Cerebellar cortex (tissue), 1 donor: ENCODE measurements at places on chromosomes 5 and 9.

- DNase-seq = peak; percentile 92
Measured at GRCh38 chr9:126674365-126675146, 60.8 kb downstream of the LMX1B start.

DNA sequence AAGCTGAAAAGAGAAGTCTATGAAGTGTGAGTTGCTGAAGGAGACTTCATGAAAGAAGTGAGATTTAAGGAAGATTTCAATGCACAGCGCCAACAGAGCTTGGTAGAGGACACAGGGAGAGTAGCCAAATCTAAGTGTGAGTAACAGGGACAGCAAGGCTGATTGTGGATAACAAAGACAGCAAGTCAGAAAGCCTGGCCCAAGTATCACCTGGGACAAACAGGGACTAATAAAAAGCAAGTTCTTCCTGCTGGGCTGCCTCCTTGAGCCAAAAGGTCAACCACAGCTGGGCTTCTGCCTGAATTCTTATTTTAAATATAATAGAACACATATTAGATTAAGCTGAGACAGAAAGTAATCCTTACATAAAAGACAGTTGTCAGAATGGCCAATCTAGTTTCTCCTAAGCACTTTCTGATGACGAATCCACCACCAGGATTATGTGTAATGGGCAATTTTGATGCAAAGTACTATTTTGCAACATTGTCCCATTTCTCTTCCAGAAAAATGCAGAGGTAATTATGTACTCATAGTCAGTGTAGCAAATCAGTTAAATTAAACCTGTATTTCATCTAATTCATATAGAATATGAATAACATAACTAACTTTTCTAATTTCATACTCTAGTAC lies 73.8 kb downstream of the MAPKAP1 start:
- no peak for DNase-seq

- no peak for DNase-seq
Measured at GRCh38 chr9:26334706-26335105, 557.9 kb downstream of the CAAP1 start.

- DNase-seq = peak; percentile 48
Measured at GRCh38 chr5:140175367-140176030, 511 bp downstream of the CYSTM1 start.

DNA sequence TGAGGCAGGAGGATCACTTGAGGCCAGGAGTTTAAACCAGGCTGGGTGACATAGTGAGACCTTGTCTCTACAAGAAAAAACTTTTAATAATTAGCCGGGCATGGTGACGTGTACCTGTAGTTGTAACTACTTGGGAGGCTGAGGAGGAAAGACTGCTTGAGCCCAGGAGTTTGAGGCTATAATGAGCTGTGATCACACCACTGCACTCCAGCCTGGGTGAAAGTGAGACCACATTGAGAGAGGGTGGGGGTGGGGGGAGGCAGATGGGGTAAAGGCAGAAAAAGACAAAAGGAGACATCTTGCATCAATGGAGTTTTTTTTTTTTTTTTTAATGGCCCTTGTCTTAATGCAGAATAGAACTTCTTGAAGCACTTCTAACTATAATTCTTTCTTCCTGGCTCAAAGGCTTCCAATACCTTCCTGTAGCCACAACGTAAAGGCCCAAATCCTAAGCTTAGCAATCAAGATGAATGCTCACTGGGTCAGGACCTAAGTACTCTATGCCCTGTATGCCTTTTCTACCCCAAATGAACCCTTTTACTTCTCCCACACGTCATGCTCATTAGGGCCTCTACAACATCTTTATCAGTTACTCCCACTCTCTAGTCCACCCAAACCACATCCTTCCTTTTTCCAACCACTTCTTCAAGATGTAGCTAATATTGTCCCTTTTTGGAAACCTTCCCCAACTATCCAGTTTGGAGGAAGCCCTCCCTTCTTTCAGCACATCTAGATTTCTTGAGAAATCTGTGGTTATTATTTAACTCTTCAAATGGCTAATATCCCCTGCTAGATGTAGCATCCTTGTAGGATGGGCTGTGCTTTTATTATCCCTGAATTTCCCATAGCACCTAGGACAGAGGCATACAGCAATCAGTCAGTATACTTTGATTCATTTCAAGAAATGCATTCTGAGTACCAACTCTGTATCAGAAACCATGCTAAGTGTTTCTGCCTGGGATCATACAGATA lies 40.8 kb downstream of the CSF2 start:
- DNase-seq = no peak

DNA sequence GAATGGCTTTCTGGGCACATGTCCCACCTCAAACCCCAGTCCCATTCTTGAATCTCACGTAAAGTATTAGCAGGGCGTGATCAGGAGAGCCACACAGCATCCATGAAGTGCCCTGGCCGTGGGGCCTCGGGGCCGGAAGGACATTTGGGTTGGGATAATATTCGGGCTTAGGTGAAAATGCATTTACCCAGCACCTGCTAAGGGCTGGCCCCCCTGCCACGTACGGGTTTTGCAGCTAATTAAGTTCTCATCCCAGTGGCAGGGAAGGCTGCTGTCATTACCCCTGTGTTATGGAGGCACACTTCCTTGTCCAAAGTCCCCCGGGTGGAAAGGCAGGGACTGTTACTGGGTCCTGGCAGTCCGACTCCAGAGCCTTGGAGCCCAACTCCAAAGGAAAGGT lies 29.0 kb downstream of the ROPN1L start:
- DNase-seq = no peak

- DNase-seq = no peak
Measured at GRCh38 chr5:149747141-149747832, 17.2 kb downstream of the PPARGC1B start.

- DNase-seq = no peak
Measured at GRCh38 chr5:131328536-131329285, 64.9 kb downstream of the CDC42SE2 start.

- DNase-seq = no peak
Measured at GRCh38 chr9:73719660-73720059, 568.0 kb downstream of the ANXA1 start.

DNA sequence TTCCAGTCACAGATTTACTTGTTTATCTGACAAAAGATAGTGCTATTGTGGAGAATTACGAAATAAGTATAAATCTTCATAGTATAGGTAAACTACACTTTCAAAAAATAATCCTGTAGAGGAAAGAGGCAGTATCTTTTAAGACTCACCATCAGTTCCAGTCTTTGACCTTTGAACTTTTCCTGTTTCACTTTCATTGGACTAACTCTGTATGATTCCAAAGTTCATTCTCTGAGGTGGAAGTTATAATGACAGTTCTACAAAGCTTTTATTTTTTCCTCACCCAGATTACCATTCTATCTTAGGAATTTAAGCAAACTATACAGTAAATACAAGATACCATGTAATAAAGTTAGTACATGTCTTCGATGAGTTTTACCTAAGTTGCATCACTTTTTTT lies 901.3 kb upstream of the SEMA6A start:
- no peak for DNase-seq

- no peak for DNase-seq
Measured at GRCh38 chr5:58804291-58804690, 221.4 kb downstream of the RAB3C start.

DNA sequence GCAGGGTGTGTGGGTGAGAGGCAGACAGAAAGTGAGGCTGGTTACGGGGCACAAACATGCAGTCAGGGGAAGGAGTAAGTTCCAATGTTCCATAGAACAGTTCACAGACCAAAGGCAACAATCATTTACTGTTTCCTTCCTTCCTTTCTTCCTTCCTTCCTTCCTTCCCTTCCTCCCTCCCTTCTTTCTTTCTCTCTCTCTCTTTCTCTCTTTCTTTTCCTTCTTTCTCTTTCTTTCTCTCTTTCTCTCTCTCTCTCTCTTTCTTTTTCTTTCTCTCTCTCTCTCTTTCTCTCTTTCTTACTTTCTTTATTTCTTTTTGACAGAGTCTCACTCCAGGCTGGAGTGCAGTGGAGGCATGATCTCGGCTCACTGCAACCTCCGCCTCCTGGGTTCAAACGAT lies 125.8 kb upstream of the LPCAT1 start:
- DNase-seq = no peak

DNA sequence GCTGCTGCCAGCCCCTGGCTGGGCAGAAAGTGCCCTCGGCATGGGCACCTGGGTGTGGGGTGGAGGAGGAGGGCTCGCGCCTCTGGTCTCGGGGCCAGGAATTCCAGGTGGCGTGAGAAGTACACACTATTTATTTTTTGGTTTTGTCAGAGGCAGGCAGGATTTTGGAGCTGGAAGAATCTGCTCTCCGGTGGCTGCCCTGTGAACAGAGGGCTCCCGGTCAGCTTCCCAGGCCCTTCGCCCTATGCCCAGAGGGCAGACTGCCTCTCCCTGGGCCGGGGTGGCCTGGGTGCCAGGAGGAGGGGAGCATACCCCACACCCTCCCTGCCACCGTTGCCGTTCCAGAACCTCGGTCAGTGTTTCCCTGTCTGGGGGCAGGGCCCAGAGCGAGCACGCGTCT lies 8.3 kb downstream of the DOLPP1 start:
- no peak for DNase-seq

GRCh38 chr5:1066676-1067075 lies 45.2 kb downstream of the SLC12A7 start:
- DNase-seq = no peak

DNA sequence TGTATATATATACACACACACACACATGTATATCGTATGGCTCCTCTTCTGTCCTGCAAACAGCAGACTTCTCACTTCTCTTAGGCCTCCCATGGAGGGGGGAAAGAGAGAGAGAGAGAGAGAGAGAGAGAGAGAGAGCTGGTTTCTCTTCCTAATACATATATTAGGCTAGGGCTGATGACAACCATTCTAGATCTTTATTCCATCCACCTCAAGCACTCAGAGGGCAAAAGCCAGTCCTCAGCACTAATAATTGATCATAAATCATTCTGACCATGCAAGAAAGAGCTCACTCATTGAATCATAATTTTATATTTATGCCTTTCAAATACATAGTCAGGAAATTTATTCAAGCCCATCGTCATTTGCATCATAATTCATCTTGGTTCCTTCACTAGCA lies 47.0 kb downstream of the CFAP90 start:
- DNase-seq = no peak

DNA sequence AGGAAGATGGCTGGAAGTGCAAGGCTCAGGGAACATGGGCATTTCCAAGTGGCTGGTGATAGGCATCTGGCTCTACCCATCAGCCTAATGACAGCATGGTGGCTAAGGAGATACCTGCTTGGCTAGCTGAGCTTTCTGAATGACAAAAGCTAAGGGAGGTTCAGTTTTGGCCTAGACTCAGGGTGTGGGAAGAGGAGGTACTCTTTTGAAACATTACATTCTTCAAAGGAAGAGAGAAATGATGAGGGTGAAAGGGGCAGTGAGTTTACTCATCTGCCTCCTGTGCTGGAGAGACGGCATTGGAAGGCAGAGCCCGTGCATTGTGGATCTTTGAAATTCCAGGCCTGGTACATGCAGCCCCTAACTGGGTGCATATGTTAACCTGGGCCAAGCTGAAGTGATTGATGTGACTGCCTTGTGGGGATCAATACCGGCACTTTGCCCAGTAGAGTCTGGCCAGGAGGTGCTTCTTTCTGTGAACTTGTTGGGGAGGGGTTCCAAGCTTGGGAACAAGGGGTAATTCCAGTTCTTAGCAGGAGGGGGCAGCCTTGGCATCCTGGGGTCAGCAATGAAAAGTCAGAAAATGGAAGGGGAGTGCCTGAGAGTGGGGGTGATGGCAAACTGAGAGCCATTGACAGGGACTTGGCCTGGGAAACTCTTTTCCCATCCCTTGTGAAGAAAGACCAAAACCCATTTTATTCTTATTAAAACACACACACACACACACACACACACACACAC lies 108.6 kb downstream of the ACER2 start:
- DNase-seq = no peak

DNA sequence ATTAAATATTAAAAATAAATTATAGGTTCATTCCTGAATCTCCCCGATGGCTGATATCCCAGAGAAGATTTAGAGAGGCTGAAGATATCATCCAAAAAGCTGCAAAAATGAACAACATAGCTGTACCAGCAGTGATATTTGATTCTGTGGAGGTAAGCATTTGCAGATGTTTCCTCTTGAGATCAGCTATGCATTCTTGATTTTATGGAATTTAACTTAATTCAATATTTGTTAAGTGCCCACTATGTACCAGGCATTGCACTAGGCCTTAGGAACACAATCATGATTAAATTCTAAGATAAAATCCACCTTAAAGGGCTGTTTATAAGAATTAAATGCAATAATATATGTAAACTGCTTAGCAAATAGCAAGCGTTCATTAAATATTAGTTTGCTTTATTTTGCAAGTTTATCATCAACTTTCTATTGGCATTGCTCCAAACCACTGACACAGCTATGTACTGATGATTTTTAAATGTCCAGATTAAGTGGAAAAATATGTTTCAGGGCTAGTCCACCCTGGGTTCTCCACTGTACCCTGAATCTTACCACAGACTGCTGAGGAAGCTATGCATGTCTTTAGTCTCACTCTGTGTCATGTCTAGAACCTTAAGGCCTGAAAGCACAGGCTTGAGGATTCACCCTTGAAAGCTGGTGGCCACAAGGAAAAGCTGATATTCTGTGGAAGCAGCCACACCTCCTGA lies 33.2 kb downstream of the SLC22A4 start:
- DNase-seq = no peak

GRCh38 chr5:93998951-93999455 lies 257.6 kb upstream of the POU5F2 start:
- no peak for DNase-seq

- no peak for DNase-seq
Measured at GRCh38 chr5:83281176-83281575, 190.4 kb upstream of the VCAN start.

DNA sequence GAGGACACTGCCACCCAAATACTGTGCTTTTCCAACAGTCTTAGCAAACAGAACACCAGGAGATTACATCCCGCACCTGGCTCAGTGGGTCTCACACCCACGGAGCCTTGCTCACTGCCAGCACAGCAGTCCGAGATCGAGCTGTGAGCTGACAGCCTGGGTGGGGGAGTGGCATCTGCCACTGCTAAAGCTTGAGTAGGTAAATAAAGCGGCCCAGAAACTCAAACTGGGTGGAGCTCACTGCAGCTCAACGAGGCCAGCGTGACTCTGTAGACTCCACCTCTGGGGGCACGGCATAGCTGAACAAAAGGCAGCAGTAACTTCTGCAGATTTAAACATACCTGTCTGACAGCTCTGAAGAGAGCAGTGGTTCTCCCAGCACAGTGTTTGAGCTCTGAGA lies 28.8 kb downstream of the EPB41L4A start:
- DNase-seq = no peak

- no peak for DNase-seq
Measured at GRCh38 chr9:16898464-16898863, 28.0 kb upstream of the BNC2 start.

DNA sequence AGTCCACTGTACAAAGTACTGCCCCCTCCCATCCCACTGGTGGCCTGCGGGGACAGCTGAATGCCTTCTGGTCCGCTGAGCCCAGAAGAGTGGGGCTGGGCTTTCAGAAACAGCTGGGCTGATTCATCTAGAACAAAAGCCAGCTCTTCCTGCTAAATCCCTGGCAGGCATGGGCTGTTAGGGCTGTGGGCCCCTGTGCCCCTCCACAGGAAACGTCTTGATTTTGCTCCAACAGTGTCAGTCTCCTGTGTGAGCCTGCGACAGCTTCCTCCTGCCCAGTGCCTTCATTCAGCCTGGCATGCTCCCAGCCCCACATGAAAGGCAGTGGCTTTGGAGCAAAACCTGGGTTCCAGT lies 6.9 kb upstream of the GSN start:
- no peak for DNase-seq
